ENCODE measurements at places on chromosomes 3 and 15.

DNA sequence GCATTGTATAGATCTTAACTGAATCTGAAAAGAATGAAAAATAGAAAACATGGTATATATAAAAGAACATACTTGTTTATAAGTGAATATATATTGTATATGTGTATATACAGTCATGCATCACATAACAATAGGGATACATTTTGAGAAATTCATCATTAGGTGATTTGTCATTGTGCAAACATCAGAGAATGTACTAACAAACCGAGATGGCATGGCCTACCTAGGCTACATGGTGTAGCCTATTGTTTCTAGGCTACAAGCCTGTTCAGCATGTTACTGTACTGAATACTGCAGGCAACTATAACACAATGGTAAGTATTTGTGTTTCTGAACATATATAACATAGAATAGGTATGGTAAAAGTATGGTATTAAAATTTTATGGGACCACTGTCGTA, 64.6 kb upstream of the CHRM5 start:
- no peak for DNase-seq

DNA sequence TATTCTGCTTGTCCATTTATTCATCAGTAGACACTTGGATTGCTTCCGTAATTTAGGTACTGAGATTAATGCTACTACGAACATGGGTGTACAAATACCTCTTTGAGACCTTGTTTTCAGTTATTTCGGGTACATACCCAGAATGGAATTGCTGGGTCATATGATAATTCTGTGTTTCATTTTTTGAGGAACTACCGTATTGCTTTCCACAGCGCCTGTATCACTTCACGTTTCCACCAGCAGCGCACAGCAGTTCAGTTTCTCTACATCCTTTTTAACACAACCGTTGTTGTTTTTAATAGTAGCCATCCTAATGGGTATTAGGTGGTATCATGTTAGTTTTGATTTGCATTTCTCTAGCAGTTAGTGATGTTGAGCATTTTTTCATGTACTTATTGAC, 9.5 kb downstream of the PAK2 start:
- DNase-seq, result no peak

DNA sequence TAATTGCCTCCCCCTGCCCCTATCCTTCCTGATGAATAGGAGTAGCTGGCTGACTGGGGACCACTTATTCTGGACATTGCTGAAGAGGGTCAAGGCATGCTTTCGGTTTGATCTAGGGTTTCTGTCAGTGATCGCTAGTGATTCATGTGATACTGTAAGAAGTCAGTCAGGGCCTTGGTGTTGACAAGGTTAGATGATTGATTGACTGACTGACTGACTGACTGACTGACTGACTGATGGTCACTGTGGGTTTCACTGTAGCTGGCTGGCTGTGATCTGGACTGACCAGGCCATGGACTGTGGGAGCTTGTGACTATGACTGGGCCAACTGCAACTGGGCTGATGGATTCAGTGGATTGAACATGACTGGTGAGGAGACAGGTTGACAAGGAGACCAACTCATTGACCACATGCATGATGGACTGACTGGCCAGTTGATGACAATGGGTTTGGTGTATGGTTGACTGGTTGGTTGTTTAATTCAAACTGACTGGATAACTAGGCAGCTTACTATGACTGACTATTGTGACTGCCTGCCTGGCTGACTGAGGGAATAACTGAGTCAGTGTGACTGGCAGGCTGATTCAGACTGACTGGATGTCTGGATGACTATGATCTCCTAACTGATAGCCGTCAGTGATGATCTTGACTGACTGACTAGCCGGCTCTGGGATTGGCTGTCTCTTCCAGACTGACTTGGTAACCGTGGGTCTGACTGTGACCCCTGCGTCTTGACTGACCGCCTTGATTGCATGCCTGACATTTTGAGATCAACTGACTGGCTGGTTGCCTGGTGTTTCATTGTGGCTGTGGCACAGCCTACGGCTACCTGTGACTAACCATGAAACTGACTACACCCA, 509.9 kb downstream of the SHQ1 start:
- peak; percentile 56 for DNase-seq

GRCh38 chr3:184907681-184908649, 96.0 kb downstream of the VPS8 start:
- no peak for DNase-seq

- DNase-seq, result peak; percentile 33
These were observed 149.8 kb downstream of the TMCO5A start for GRCh38 chr15:38084289-38084688.

- DNase-seq, result no peak
These were observed 569.3 kb downstream of the MECOM start for GRCh38 chr3:169094204-169094603.

DNA sequence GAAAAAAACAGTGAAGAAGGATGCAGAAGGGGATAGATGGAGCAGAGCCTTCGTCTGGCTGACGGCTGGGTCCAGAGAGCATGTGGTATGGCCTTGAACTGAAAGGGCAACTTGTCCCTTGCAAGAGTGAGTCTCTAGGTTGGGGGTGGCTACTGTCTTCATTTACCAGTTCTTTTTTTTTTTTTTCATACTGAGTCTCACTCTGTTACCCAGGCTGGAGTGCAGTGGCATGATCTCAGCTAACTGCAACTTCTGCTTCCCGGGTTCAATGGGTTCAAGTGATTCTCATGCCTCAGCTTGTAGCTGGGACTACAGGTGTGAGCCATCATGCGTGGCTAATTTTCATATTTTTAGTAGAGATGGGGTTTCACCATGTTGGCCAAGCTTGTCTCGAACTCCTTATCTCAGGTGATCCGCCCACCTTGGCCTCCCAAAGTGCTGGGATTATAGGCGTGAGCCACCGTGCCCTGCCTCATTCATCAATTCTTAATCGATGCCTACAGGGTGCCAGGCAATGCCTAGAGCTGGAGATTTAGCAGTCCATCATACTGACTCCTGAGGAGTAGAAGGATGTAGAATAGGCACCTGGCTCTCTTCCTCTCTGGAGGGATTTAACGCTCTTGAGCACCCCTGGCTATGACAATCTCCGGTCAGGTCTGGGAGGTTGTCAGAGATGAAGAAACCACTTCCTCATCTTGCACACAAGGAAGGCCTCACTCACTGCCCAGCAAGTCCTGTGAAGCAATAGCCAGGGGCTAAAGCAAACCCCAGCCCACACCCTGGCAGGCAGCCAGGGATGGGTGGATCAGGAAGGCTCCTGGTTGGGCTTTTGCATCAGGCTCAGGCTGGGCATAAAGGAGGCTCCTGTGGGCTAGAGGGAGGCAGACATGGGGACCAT, at the start of gene CAMP:
TSS of gene CAMP (plus strand) at position 880 of the 898 bp plus-strand sequence. CDS start at position 897, 17 bp downstream.
- DNase-seq, result peak; percentile 64

- peak; percentile 74 for DNase-seq
These were observed 810.2 kb upstream of the ALCAM start for GRCh38 chr3:104556372-104557078.

DNA sequence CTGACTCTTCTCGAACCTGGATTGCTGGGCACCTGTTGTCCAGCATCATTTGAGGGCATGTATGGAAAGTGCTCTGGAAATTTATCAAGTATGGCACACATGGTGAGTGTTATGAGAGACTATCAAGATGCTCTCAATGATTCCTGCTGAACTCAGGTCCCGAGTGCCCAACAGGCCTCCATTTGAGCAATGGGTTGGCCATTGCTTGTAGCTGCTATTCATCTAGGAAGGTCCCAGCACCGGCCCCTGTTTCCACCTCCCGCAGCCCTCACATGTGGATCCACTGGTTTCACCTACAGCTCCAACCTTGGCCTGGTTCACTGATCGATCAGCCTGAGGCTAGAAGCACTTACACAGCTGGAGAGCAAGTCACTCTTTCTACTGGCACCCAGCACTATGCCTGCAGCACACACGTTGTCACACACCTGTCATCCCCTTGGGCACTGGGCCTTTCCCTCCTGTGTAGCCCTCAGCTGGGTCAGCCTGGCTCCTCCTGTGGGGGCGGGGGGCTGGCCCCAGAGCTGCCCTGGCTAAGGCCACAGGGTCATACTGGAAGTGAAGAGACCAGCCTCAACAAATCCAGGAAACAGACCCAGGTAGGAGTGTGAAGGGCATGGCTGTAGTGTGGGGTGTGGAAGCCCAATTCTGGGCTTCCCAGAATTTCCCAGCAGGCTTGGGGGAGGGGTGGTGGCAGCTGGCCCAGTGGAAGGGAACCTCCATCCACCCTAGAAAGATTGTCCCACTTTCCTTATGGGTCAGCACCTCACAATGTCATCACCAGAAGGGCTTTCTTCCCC, 41.7 kb upstream of the SMAD3 start:
- DNase-seq, result no peak

DNA sequence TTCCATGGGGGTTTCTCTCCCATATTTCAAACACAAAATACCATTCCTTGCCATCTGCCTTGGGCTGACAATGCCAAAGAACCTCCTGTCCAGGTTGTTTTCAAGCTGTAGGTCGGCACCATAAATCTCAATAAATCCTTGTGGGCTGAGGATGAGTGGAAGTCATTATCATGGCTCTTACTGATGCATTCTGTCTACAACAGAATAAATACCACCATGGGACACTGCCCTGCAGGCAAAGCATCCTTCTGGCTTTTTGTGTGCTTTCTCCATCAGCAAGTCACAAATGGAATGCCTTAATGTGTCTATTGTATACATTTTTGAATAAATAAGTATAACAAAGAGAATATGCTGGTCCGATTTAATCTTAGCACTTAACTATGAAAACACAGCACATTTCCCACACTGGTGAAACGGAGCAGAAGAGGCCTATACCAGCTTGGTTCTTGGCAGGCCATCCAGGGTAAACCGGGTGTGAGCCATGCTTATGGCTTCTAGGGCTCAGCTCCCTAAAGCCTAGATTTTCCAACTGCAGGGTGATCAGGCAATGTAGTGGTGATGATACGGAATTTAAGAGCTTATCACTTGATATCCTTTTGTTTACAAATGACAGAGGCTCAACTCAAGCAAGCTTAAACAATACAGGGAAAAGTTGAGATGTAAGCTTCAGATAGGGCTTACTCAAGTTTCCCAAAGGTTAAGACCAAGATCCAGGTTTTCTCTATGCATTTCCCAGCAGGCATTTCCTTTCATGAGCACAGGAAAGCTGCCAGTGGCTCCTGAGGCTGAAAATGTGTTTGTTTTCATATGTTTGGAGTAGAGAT, 133.2 kb upstream of the LRTM1 start:
- DNase-seq, result peak; percentile 45

DNA sequence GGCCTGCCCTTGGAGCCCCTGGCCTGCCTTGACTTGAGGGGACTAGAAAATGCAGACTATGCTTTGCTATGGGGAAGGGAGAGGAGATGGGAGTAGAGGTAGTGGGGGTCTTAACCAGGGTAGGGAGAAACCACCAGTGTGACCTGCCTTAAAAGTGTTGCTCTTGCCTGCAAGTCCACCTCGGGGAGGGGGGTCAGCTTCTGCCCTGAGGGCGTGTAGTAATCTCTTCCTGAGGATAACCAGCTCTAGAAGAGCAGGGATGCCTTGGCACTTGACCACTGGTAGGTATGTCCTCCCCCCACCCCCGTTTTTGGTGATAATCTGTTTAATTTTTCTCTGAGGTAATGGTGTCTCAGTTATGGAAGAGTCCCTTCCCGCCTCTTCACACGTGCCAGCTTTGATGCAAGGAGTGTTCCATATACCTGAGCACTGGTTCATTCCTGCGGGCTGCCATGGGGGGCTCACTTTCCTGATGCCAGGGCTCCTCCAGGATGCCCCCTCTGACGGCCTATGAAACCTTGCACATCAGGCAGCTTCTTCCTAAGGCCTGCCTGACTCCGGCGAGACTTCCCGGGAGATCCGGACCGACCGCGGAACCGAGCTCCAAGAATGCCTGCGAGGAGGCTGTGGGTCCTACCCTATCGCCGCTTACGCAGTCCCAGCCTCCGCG, 780 bp upstream of the P4HTM start:
- DNase-seq, result peak; percentile 40

GRCh38 chr15:27669641-27670040, 429.5 kb downstream of the OCA2 start:
- DNase-seq, result no peak

GRCh38 chr15:85974348-85974705, 105.3 kb upstream of the AGBL1 start:
- DNase-seq, result no peak

- DNase-seq, result peak; percentile 70
These were observed 55.5 kb upstream of the MRPS22 start for GRCh38 chr3:139288266-139288821.

DNA sequence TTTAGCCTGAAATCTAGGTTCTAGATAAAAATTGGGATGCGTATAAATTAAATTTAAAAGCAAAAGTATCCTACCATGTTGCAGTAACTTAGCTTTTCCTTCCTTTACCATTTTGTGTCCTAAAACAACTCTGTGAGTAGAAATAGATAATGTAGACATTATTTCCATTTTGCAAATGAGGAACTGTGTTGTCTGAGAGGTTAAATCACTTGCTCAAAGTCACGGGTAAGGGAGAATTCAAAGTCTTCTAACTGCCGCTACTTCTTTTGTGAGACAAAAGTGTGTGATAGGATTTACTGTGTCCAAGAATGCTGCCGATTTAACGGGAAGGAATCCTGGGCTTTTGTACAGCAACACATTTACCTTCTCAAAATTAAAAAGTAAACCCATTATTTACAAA, 40.7 kb downstream of the MYO1E start:
- no peak for DNase-seq

- no peak for DNase-seq
These were observed 321.7 kb downstream of the ZNF621 start for GRCh38 chr3:40846451-40846850.

DNA sequence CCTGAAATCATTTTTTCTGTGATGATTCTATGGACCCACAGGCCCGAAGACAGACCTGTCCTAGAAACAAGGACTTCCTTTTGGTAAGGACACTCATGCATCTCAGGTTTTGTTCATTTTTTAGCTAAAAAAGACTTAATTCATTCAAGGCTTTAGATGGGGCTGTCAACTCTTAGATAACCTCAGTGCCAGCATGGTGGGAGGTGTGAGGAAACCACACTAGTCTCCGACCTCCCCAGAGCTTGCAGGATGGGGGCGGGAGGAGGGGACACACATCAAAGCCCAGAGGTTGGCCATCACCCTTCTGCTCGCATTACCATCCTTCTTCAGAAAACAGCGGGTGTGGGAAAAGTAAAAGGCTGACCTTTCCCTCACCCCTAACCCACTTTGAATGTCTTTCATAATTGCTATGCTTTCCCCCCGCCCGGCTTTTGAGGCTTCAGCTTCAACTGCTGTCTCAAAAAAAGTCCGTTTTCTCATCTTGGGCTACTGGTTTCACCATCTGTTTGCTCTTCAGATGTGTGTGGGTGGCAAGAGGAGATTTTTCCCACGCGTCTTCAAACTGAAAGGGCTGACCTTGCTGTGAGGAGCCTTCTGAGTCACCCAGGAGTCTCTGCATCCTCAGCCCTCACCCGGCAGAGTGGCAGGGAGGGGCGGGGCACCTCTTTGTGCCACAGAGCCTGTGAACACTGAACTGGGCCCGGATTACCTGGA, 27.6 kb upstream of the CXCR6 start:
- DNase-seq, result peak; percentile 92
